Activated CD4-positive, alpha-beta T cell treated with anti-CD3 and anti-CD28 coated beads for 4 hours (primary cell): ENCODE measurements at places on chromosomes 7 and 10.

DNA sequence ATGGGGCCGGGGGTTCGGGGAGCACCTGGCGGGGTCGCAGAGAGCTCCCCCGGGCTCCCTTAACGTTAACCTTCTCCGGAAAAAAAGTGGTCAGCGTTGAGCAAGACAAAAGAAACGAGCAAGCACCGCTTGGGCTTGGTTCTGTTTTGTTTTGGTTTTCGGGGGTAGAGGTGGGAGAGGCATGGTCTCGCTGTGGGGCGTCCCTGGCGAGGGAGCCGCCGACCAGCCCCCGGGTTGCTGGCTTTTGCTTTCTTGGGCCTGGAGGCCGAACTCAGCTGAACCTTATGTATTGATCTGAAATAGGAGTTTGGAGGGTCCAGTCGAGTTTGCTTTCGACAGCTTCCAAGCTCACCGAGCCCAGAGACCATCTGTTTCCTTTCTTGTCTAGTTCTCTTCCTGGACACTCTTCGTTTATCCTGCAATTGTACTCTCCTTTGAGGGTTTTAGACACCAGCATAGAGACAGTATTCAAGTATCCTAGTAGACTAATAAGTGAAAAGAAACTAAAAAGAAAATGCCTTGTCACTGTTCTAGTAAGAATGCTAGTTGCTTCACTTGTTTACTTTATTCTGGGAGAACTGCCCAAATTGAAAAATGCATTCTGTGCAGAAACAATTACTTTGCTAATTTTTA is 980 bp downstream of the FHIP2A start:
- peak; percentile 12 for DNase-seq

- DNase-seq, result no peak
These were observed 208.4 kb upstream of the KCND2 start for GRCh38 chr7:120064565-120064964.

GRCh38 chr7:2968616-2969397 is 74.9 kb downstream of the CARD11 start:
- DNase-seq, result no peak

GRCh38 chr10:88157981-88158465 is 294.6 kb downstream of the PTEN start:
- DNase-seq, result no peak

- DNase-seq, result no peak
These were observed 29.1 kb downstream of the PDIA4 start for GRCh38 chr7:148999192-148999591.
